Upper lobe of right lung (tissue), 1 donor: ENCODE measurements at places on chromosomes 1 and 21. TPM values are rescaled to one million over a fixed set of nuclear protein-coding genes. Genes with fewer than 3 reads are reported as not detected.
A peak's percentile ranks its signal among the peaks of the same experiment; 100 is the strongest.

GRCh38 chr1:109639063-109639840 lies 16.6 kb upstream of the GSTM4 start:
- peaks cover 8% of the 10 kb centered on the region for H3K4me1 ChIP-seq
- peak; percentile 40 for DNase-seq
- no peaks in the 10 kb centered on the region for H3K27me3 ChIP-seq
- H3K27ac ChIP-seq = no peak overlapping the region
- no peaks in the 10 kb centered on the region for H3K36me3 ChIP-seq

The SLC44A3 gene
- 31.6 TPM for total RNA-seq

DNA sequence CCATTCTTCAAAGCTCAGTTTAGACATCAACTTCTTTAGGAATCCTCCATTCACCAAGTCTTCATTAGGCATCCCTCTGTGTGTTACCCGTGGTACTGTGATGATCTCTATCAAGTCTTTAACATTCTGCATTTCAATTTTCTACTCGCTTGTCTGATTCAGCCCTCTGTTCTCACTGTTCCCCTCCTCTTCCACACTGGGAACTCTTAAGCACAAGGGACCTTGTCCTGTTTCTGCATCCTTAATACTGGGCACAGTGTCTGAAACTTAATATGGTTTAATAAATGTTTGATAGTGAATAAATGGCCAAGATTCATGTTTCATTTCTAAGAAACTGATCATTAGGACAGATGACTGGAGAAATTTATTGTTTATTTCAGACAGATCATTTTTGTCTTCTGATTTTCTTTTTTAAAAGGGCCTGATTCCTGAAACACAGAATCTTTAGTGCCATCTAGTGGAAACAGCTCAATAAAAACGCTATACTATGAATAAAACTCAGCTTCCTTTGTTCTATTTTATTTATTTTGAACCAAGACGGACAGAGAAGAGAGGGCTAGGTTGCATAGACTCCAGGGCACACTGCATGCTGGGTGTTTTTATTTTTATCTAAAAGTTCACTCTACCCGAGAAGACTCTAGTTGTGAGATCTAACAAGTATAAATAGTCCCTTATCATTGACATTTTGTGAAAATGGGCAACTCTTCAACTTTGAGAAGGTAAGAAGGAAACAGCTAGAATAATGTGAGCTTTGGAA lies 7.0 kb upstream of the TRIM45 start:
- peaks cover 14% of the 10 kb centered on the region for H3K4me1 ChIP-seq
- no peaks in the 10 kb centered on the region for H3K27me3 ChIP-seq
- H3K36me3 ChIP-seq = no peaks in the 10 kb centered on the region

DNA sequence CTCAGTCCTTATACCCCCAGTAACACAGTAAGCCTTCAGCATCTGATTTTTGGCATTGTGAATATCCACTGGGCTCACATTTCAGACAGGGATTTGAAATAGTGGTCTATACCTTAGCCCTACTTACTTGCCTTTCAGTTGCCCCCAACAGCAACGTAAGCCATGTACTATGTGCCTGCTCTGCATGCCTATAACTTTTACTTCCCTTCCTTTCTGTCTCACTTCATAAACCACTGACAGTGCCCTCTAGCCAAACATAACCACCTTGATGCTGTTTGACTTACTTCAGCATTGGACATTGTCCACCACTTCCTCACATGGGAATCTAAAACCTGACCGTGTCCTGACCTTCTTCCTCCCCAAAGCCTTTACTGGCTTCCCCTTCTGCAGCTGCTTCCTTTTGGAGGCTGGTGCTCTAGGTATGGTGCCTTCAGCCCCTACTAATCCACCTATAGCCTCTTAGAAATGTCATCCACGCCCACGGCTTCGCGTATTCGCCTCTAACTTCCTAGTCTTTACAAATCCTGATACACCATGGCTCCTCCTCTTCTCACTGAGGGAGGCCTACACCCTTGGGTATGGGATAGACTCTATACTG lies 3.6 kb upstream of the ZNF672 start:
- no peak for DNase-seq
- H3K27ac ChIP-seq = no peak overlapping the region
- peaks cover 8% of the 10 kb centered on the region for H3K4me1 ChIP-seq
- H3K36me3 ChIP-seq = no peaks in the 10 kb centered on the region

- no peaks in the 10 kb centered on the region for H3K36me3 ChIP-seq
- no peaks in the 10 kb centered on the region for H3K27me3 ChIP-seq
Observed at GRCh38 chr1:17746920-17747319, 8.2 kb upstream of the ACTL8 start.

GRCh38 chr1:228016653-228017355 lies 10.0 kb downstream of the WNT3A start:
- peak; percentile 33 for DNase-seq
- peaks cover 11% of the 10 kb centered on the region for H3K27me3 ChIP-seq
- no peak overlapping the region for H3K4me3 ChIP-seq
- H3K36me3 ChIP-seq = no peaks in the 10 kb centered on the region

The TEDDM1 gene
- not detected for total RNA-seq

DNA sequence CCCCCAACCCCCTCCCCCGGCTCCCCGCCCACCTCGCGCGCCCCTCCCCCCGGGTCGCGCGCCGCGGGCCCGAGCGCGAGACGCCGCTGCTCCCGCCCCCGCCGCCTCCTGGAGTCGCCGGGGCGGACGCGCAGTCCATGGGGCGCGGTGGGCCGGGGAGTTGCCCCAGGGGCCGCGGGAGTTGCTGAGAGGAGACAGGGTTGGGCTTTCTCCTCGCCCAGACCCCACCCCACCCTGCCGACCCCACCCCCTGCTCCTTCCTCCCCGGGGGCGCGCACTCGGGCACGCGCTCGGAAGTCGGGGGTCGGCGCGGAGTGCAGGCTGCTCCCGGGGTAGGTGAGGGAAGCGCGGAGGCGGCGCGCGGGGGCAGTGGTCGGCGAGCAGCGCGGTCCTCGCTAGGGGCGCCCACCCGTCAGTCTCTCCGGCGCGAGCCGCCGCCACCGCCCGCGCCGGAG lies at the start of gene LAMC1:
LAMC1 (plus strand) TSS at position 275 of the 455 bp plus-strand sequence. CDS start 297 bp downstream, outside the sequence.
- DNase-seq = peak; percentile 87
- no peaks in the 10 kb centered on the region for H3K36me3 ChIP-seq
- H3K4me1 ChIP-seq = peaks cover 23% of the 10 kb centered on the region
- peak within 1 kb of the TSS; percentile 98 for H3K27ac ChIP-seq

DNA sequence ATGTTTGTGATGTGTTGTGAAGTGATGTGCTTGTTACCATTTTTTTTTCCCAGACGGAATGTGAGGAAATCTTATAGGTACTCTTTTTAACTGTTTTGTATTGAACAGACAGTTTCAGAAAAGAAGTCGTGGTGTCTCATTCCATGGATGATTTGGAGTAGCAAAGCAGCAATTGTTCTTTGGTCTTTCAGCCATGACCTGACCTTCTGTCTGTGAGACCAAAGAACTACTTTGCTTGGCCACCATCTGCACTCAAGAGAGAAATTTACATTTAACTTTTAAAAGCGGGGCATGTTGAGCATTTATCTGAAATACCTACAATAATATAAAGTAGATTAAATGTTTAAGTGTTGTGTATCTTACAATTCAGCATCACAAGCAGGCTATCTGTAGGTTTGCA lies 90.2 kb downstream of the SDCCAG8 start:
- no peaks in the 10 kb centered on the region for H3K27me3 ChIP-seq
- H3K36me3 ChIP-seq = peaks cover 28% of the 10 kb centered on the region
- no peak for DNase-seq
- no peak overlapping the region for H3K4me3 ChIP-seq
- H3K4me1 ChIP-seq = no peaks in the 10 kb centered on the region
- H3K27ac ChIP-seq = no peak overlapping the region

The PLEKHN1 gene
- 2.1 TPM for total RNA-seq

- H3K4me1 ChIP-seq = no peaks in the 10 kb centered on the region
- no peaks in the 10 kb centered on the region for H3K36me3 ChIP-seq
- H3K4me3 ChIP-seq = no peak overlapping the region
- no peaks in the 10 kb centered on the region for H3K27me3 ChIP-seq
- DNase-seq = no peak
- H3K27ac ChIP-seq = no peak overlapping the region
Observed at GRCh38 chr1:181898773-181899172, 162.7 kb downstream of the ZNF648 start.

- H3K4me1 ChIP-seq = peaks cover 8% of the 10 kb centered on the region
- peak overlapping the region; percentile 80 for H3K27ac ChIP-seq
- peak overlapping the region; percentile 74 for H3K4me3 ChIP-seq
- no peak for DNase-seq
Observed at GRCh38 chr1:91501523-91501851, 836 bp downstream of the CDC7 start.

- no peak overlapping the region for H3K27ac ChIP-seq
- H3K27me3 ChIP-seq = no peaks in the 10 kb centered on the region
- H3K4me1 ChIP-seq = no peaks in the 10 kb centered on the region
- no peaks in the 10 kb centered on the region for H3K36me3 ChIP-seq
- H3K4me3 ChIP-seq = no peak overlapping the region
Observed at GRCh38 chr1:50458507-50458906, 35.3 kb upstream of the DMRTA2 start.

DNA sequence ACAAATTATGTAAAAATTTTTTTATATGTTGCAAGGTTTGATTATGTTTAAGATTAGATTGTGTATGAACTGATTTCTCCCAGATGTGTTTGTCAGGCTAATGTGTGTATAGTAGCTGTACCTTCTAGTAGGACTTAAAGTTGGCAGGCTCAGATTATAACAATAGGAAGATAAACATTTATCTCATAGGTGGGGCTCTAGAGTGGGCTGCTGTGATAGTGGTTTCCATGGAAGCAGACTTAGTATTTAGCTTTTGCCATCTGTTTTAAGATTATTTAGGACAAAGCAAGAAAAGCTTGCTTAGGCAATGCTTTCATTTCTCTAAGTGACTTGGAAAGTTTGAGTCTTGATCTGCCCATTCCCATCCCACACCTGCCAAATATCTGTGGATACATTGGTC lies 187.7 kb upstream of the CACYBP start:
- no peak overlapping the region for H3K4me3 ChIP-seq
- H3K36me3 ChIP-seq = no peaks in the 10 kb centered on the region

The TRIM45 gene
- total RNA-seq = 1.7 TPM

GRCh38 chr1:43854473-43854872 lies 79.1 kb upstream of the ARTN start:
- no peak for DNase-seq
- no peak overlapping the region for H3K27ac ChIP-seq
- H3K36me3 ChIP-seq = no peaks in the 10 kb centered on the region
- H3K4me1 ChIP-seq = peaks cover 15% of the 10 kb centered on the region

DNA sequence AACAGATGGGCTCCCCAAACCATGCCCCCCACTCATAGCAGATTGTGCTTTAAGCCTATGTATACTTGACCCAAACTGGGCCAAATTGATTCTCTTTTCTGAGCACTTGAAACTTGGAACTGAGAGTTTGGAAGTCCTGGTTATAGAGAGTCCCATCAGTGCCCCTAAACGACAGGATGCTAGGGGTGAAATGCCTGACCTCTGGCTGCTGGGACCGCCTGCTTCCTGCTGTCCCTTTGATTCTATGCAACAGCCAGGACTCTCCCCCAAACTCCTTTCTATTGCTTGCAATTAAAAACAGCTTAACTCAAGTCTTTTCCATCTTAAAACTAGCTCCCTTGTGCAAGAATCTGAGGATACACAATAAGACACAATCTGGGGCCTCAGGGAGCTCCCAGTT lies 4.7 kb downstream of the C1orf210 start:
- no peaks in the 10 kb centered on the region for H3K27me3 ChIP-seq
- no peak overlapping the region for H3K27ac ChIP-seq
- H3K4me3 ChIP-seq = no peak overlapping the region
- peaks cover 16% of the 10 kb centered on the region for H3K4me1 ChIP-seq
- H3K36me3 ChIP-seq = no peaks in the 10 kb centered on the region

DNA sequence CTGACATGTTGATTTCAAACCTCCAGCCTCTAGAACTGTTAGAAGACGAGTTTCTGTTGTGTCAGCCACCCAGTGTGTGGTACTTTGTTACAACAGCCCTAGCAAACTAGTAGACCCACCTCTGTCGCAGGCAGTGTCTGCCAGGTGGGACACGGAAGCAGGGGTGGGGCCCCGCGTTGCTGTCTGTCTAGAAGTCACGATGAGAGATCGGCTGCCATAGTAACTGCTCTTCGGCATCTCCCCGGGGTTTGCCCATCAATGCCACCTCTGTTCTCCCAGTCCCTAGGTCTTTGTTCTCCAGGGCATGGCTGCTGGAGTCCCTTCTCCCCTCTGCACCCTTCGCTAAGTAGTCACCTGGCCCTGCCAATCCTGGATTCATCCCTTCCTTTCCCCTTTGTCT lies 15.2 kb upstream of the CLSTN1 start:
- peak; percentile 39 for DNase-seq
- H3K4me3 ChIP-seq = no peak overlapping the region
- H3K36me3 ChIP-seq = no peaks in the 10 kb centered on the region

GRCh38 chr1:15236321-15236721 lies 10.7 kb upstream of the FHAD1 start:
- no peaks in the 10 kb centered on the region for H3K27me3 ChIP-seq
- H3K4me1 ChIP-seq = no peaks in the 10 kb centered on the region
- H3K27ac ChIP-seq = no peak overlapping the region
- H3K36me3 ChIP-seq = no peaks in the 10 kb centered on the region
- no peak overlapping the region for H3K4me3 ChIP-seq

The SRGAP2B gene
- 35.1 TPM for total RNA-seq

The GART gene
- 55.8 TPM for total RNA-seq

DNA sequence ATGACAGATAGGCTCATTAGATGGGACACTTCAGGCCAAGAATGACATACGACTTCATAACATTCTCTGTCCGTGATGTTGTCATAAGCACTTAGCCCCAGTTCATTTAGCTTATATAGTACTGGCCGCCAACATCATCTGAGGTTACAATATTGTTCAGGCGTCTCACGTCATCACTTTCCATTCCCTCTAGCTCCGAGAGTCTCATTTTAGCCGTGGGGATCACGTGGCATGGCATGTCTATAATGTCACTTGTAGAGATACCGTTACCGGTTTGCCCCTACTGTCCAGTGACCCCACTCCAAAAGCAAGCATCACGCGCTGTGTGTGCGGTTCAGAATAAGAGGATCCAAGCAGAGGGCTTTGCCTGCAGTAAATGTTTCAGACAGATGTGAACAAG lies 34.6 kb upstream of the HEATR1 start:
- H3K4me3 ChIP-seq = no peak overlapping the region
- no peaks in the 10 kb centered on the region for H3K4me1 ChIP-seq
- no peaks in the 10 kb centered on the region for H3K36me3 ChIP-seq

DNA sequence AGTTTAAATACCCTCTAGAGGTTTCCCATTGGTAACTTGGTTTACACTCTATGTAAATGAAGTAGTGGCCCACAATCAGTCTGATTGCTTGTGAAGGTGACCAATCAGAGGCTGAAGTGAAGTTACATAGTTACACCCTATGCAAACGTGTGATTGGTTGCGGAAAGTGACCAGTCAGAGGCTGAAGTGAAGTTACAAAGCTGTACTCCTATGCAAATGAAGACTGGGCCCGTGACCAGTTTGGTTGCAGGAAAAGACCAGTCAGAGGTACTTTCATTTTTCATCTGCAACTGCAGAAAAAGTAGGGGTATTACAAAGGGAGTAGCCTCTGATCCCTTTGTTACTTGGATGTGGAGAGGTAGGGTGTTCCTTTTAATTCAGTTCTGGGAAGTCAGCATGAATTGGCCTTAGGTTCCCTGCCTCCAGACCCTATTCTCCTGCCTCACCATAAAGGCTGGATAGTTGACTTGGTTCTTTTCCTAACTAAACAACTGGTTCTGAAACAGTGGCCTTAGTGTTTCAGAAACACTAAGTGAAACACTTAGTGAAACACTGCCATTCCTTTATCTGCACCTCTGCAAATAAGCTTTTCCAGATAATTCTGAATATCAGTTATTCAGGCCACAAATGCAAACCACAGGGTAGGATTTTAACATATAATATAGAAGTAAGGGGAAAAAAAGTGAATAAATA lies 39.3 kb downstream of the MAGI3 start:
- H3K36me3 ChIP-seq = no peaks in the 10 kb centered on the region
- H3K27me3 ChIP-seq = no peaks in the 10 kb centered on the region
- no peak overlapping the region for H3K4me3 ChIP-seq
